SK-N-SH (cell line): ENCODE measurements at places on chromosomes 3 and 15.
A peak's percentile ranks its signal among the peaks of the same experiment; 100 is the strongest.

DNA sequence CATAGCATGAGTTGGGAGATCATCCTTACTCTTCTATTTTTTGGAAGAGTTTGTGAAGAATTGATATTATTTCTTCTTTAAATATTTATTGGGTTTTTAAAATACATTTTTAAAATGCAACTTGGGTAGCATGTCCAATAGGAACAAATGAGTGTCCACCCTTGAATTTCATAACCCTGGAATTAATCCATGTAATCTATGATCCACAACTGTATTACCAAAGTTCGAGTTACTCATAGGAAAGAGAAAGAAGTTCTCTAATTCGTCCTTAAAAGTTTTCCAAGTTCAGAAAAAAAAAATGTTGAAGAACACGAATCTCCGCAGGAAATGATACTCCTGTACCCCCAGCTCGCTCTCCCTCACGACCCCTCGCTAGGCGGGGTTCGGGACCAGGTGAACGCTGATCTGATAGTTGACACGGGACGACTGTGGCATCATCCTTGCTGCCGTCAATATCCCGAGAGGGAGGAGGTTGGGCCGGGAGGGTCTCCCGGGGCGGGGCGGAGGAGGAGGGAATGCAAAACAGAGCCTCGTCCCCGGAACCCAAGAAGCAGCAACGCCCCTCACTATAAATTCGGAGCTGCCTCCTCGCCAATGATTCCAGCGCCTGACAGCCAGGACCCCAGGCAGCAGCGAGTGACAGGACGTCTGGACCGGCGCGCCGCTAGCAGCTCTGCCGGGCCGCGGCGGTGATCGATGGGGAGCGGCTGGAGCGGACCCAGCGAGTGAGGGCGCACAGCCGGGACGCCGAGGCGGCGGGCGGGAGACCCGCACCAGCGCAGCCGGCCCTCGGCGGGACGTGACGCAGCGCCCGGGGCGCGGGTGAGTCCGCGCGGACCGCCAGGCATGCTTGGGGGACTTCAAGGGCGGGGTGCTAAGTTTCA is at the start of gene AGTR1:
Gene AGTR1 (plus strand): TSS at position 598 of the 884 bp plus-strand sequence. CDS start 43,133 bp downstream, outside the sequence.
- peak; percentile 80 for DNase-seq

GRCh38 chr15:39770748-39771689 is 11.6 kb downstream of the FSIP1 start:
- DNase-seq, result no peak

GRCh38 chr3:152403632-152404066 is 134.9 kb downstream of the MBNL1 start:
- no peak for DNase-seq

- no peak for DNase-seq
Measured at GRCh38 chr3:128247666-128248409, 94.6 kb downstream of the EEFSEC start.

DNA sequence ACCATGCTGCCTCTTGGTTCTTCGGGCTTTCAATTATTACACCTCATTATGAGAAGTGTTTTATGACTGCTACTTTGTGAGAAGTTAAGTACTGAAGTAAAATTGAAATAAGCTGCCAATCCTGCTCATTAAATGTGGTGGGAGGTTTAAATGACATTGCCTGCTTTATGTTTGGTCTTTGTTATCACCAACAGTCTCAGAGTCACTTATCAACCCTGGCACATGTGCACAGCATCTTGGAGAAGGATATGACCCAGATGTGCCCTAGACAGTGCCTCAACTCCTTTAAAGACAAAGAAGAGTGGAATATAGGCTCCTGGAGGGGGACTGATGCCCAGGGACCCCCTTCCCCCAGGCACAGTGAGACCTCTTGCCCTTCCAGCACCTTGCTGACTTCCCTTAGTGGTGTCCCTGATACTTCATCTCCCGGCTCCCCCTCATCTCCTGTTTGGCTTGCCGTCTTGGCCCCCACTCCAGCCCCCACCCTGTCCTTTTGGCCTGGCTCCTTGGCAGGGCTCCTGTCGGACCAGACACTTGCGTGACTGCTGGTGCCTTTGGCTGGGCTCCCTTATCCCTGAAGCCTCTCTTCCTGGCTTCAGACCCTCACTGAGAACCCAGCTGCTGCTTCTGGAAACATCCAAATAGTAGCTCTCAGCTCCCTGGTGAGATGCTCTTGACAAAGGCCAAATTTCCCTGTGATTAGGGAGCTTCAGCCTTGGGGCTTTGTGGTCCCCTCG is 39.8 kb downstream of the ARHGAP31 start:
- peak; percentile 37 for DNase-seq

- DNase-seq, result no peak
Measured at GRCh38 chr15:100925480-100925879, 6.3 kb downstream of the LRRK1 start.

GRCh38 chr3:50370594-50370993 is 11.3 kb upstream of the TMEM115 start:
- DNase-seq, result peak; percentile 78

DNA sequence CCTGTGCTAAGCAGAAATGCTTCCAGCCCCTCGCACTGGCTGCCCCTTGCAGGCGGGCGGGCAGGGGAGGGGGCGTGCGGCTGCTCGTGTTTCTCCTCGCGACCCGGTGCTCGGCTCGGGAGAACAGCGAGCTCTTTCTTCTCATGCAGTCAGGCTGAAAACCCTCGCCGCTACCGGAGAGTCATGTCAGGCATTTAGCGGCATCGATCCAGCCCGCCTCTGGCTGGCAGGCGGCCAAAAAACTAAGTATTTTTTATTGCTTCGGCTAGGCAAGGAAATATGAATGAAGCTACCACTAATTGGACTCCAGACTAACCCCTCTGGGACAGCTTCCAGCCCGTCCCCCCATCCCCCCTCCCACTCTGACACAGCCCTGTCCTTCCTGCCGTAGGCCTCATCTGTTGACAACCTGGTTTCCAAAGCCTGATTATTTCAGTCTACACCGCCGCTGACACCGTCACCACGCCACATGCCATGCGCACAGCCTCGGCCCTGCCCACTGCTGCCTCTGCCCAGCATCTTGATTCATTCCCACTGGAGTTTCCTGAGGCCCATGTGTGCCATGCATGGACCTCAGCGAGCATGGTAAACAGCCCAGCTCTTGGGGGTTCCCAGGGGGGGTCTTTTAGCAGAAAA is 35.3 kb downstream of the TLE3 start:
- peak; percentile 91 for DNase-seq

DNA sequence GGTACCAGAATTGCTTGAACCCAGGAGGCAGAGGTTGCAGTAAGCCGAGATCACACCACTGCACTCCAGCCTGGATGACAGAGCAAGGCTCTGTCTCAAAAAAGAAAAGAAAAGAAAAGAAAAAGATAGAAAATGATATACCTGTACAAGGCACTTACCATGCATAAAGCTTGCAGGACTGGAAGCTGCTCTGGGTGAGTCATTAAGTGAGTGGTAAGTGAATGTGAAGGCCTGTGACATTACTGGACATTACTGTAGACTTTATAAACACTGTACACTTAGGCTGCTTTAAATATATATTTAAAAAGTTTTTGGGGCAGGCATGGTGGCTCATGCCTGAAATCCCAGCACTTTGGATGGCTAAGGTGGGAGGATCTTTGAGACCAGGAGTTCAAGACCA is 99.2 kb downstream of the SLMAP start:
- DNase-seq, result no peak
